ENCODE measurements at places on chromosomes 7 and 10. TPM values are rescaled to one million over a fixed set of nuclear protein-coding genes. Genes with fewer than 3 reads are reported as not detected.
A peak's percentile ranks its signal among the peaks of the same experiment; 100 is the strongest.

FEZF1 gene
- total RNA-seq = not detected

HOXA11 gene
- not detected for total RNA-seq

HUS1 gene
- 74.2 TPM for total RNA-seq

AKR1C4 gene
- total RNA-seq = not detected

INSIG1 gene
- 53.0 TPM for total RNA-seq

ADIRF gene
- total RNA-seq = not detected

- H3K27ac ChIP-seq = no peak overlapping the region
- peaks cover 5% of the 10 kb centered on the region for H3K36me3 ChIP-seq
- H3K4me1 ChIP-seq = peaks cover 25% of the 10 kb centered on the region
- H3K27me3 ChIP-seq = no peaks in the 10 kb centered on the region
- H3K4me3 ChIP-seq = no peak overlapping the region
Observed at GRCh38 chr7:139673230-139673629, 104.6 kb downstream of the HIPK2 start.

DNA sequence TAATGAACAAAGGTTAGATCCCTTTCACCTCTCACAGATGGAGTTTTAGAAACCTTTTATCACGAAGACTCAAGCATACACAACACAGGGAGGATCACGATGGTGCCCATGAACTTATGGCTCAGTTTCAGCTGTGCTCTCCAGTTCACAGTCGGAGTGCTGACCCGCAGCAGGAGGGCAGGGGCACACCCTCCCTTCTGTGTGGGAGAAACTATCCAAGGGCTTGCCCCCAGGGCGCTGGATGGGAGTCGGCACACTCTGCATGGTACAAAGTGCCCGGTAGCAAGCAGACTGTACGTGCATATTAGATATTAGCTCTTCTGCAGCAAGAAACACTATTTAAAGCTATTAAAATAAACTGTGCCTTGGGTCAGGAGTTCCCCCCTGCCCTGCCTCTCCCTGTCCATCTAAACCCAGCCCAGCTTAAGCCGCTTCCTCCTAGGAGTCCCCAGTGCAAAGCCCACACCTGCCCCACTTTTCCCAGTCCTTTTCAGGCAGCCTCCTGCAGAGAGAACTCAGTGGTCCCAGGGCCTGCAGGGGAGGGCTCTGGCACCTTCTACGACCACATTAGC lies 76.5 kb downstream of the CHST15 start:
- H3K4me3 ChIP-seq = no peak overlapping the region
- no peak overlapping the region for H3K27ac ChIP-seq
- no peaks in the 10 kb centered on the region for H3K36me3 ChIP-seq
- no peaks in the 10 kb centered on the region for H3K4me1 ChIP-seq
- no peaks in the 10 kb centered on the region for H3K27me3 ChIP-seq

DNA sequence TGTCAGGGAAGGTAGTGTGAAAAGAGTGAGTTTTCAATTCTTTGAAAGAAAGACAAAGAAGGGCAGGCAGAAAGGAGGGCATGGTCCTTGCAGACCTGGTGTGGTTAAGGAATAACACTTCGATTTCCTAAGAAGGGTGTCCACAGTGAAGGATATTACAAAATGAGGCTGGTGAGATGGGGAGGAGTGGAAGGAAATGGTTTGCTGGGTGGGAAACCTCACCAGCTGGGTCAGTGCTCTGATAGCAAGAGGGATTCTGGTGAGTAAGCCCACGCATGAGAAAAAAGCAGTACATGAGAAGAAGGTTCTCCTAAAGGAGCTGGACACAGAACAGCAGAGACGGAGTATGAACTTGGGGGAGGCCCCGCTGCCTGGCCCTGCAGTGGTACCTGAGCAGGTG lies 230.6 kb upstream of the PLXNA4 start:
- no peaks in the 10 kb centered on the region for H3K4me1 ChIP-seq
- no peaks in the 10 kb centered on the region for H3K27me3 ChIP-seq
- no peak overlapping the region for H3K4me3 ChIP-seq
- peaks cover 7% of the 10 kb centered on the region for H3K36me3 ChIP-seq
- no peak for DNase-seq

GRCh38 chr7:138328215-138328614 lies 131.8 kb upstream of the TRIM24 start:
- H3K36me3 ChIP-seq = no peaks in the 10 kb centered on the region
- H3K4me1 ChIP-seq = no peaks in the 10 kb centered on the region
- DNase-seq = no peak
- no peak overlapping the region for H3K4me3 ChIP-seq

DNA sequence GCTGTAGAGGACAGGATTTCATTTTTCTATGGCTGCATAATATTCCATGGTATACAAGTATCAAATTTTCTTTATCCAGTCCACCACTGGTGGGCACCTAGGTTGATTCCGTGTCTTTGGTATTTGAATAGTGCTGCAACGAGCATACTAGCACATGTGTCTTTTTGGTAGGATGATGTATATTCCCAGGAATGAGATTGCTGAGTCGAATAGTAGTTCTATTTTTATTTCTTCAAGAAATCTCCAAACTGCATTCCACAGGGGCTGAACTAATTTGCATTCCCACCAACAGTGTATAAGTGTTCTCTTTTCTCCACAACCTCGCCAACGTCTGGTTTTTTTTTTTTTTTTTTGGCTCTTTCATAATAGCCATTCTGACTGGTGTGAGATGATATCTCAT lies 550.0 kb downstream of the REEP3 start:
- no peak for DNase-seq
- no peaks in the 10 kb centered on the region for H3K36me3 ChIP-seq
- H3K4me1 ChIP-seq = no peaks in the 10 kb centered on the region
- H3K27me3 ChIP-seq = no peaks in the 10 kb centered on the region
- H3K4me3 ChIP-seq = no peak overlapping the region

GRCh38 chr10:105950410-105950809 lies 1214.1 kb downstream of the SORCS1 start:
- peaks cover 2% of the 10 kb centered on the region for H3K4me1 ChIP-seq
- H3K27ac ChIP-seq = no peak overlapping the region
- H3K4me3 ChIP-seq = no peak overlapping the region

GRCh38 chr10:17768957-17769356 lies 17.0 kb downstream of the TMEM236 start:
- no peaks in the 10 kb centered on the region for H3K27me3 ChIP-seq
- no peaks in the 10 kb centered on the region for H3K36me3 ChIP-seq

DNA sequence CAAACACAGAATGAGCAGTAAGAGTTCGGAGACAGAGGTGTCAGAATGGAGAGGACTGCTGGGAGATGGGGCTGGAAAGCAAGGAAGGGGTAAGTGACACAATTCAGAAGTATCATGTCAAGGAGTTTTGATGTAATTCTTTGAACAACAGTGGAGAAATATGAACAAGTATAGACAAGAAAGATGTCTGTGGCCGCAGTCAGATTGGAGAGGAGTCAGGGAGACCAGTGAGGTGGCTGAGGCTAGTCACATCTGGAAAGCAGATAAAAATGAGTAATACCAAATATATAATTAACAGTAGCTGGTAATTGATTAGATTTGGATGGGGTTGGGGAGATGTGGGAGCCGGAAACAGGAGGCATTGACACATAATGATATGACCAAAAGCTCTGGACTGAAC lies 540.9 kb downstream of the SUGCT start:
- no peaks in the 10 kb centered on the region for H3K27me3 ChIP-seq
- DNase-seq = no peak
- H3K4me3 ChIP-seq = no peak overlapping the region
- H3K27ac ChIP-seq = no peak overlapping the region
- peaks cover 3% of the 10 kb centered on the region for H3K4me1 ChIP-seq

DNA sequence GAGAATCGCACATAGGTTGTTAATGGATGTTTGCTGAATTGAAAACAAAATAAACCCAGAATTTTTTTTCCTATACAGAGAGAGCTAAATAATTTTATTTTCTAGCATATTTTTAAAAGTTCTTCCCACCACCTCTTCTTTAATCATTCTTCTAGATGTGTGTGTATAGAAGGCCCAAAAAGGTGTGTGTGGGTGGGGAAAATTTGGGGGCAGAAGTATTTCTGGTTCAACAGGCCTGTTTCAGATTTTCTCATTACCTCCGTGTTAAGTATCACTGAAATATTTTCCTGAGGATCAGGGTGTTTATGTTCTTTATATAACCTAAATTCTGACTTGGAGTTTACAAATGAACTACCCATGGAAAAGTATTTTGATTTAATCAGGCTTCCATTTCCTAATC lies 144.2 kb upstream of the ZNF804B start:
- no peak for DNase-seq
- H3K4me3 ChIP-seq = no peak overlapping the region
- H3K36me3 ChIP-seq = no peaks in the 10 kb centered on the region
- no peak overlapping the region for H3K27ac ChIP-seq
- no peaks in the 10 kb centered on the region for H3K27me3 ChIP-seq

DNA sequence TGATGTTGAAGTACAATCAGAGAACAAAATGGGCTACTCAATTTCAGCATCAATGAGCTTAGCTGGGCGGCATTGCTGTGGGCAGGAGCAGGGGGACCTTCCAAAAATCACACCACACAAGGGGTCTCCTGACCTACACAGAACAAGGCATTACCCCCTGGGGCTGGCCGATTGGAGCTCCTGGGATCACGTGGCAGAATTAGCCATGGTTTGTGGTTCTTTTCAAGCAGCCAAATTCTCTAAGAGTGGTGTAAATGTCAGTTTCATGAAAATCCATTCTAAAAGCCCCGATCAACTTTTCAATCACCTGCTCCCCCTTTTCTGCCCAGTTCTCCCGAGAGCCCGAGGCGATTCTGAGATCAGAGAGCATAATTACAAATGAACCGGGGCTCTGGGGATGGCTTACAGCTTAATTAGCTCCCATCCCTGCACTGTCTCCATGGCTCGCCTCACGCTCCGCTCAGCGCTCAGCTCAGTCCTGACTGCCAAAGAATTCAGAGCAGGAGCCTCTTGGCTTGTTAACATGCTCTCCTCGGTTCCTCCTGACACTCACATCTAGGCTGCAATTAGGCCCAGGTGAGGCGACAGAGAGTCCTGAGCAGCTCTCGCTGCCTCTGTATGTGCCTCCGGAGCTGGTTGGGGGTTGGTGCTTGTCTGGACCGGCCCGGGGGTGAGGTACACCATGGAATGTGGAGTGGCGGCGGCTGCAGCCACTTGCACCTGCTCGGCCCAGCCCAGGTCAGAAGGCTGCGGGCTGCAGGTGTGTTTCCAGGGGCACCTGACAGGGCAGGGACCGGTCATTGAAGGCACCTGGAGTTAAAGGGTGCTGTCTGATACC lies 111.8 kb downstream of the WDR11 start:
- H3K4me3 ChIP-seq = no peak overlapping the region
- H3K27me3 ChIP-seq = peaks cover 26% of the 10 kb centered on the region
- DNase-seq = no peak
- H3K36me3 ChIP-seq = no peaks in the 10 kb centered on the region
- H3K4me1 ChIP-seq = no peaks in the 10 kb centered on the region
- no peak overlapping the region for H3K27ac ChIP-seq

GRCh38 chr7:142808802-142809583 lies 38.2 kb downstream of the PRSS2 start:
- peak; percentile 95 for DNase-seq
- no peaks in the 10 kb centered on the region for H3K27me3 ChIP-seq
- peak overlapping the region; percentile 99 for H3K27ac ChIP-seq
- peaks cover 63% of the 10 kb centered on the region for H3K4me1 ChIP-seq
- H3K36me3 ChIP-seq = no peaks in the 10 kb centered on the region

DNA sequence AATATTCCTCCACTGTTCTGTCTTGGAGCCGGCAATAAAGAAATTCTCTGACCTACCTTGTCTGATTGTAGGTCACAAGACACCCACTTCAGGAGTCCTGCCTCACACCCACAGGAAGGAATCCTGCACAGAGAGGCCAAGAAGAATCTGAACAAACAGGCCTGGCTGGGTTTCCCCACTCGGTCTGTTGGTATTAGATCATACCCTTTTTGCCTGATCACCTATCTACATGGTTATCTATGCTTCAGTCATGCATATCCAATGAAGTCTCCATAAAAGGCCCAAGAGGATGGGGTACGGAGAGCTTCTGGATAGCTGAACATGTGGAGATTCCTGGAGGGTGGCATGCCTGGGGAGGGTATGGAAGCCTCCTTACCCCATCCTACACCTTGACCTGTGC lies 12.3 kb downstream of the OGDH start:
- DNase-seq = no peak
- no peak overlapping the region for H3K4me3 ChIP-seq
- peak overlapping the region; percentile 20 for H3K27ac ChIP-seq
- H3K36me3 ChIP-seq = peaks cover 22% of the 10 kb centered on the region

DNA sequence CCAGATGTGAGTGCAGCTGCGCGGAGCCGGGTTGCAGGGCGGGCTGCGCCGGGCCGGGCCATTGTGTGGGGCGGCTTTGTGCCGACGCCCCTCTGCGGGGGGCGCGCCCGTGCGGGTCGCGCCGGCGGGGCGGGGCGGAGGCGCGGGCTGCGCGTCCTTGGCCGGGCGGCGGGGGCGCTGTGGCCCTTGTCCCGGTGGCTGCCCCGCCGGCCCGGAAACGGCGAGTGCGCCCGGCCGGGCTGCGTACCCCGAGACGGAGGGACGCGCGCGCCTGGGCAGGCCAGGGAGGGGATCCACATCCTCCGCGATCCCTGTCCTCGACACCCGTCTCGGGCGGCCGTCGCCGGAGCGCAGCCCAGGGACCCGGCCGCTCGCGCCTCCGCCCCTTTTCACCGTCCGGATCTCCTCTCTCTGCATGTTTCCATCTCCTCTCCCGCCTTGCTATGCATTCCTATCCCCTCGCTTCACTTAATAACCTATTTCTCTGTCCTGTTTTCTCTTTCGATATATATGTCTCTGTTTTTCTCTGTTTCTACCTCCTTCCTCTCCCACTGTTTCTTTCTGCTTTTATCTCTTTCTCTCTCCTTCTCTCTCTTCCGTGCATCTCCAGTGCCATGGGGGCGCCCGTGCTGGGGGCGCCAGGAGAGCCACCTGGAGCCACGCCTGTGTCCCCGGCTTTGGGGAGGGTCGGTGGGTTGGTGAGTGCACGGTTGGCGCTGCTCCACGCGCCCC lies 765 bp downstream of the PFKFB3 start:
- DNase-seq = peak; percentile 46
- peak overlapping the region; percentile 73 for H3K27ac ChIP-seq
- peaks cover 32% of the 10 kb centered on the region for H3K4me1 ChIP-seq
- peak overlapping the region; percentile 86 for H3K4me3 ChIP-seq
- H3K27me3 ChIP-seq = no peaks in the 10 kb centered on the region
- no peaks in the 10 kb centered on the region for H3K36me3 ChIP-seq

DNA sequence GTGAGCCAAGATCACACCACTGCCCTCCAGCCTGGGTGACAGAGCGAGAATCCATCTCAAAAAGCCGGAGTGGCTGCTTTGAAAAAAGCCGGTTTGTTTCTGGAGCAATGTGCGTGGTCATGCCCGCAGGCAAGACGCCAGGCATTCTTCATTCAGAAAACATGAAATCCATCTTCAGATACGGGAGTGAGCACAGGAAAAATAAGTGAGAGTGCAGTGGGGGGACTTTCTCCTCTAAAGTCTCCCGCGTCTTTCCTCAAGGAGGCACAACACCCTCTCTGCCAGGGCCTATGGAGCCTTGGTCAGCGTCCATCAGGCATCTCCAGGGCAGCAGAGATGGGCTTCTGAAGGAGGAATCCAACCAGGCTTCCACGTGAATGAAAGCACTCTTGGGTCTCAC lies 62.3 kb upstream of the DGKI start:
- H3K4me1 ChIP-seq = no peaks in the 10 kb centered on the region
- peaks cover 13% of the 10 kb centered on the region for H3K36me3 ChIP-seq
- H3K4me3 ChIP-seq = no peak overlapping the region
- H3K27ac ChIP-seq = no peak overlapping the region

GRCh38 chr10:35986756-35987502 lies 344.8 kb upstream of the FZD8 start:
- no peak overlapping the region for H3K4me3 ChIP-seq
- H3K4me1 ChIP-seq = no peaks in the 10 kb centered on the region
- H3K27ac ChIP-seq = no peak overlapping the region
- no peaks in the 10 kb centered on the region for H3K27me3 ChIP-seq
- H3K36me3 ChIP-seq = no peaks in the 10 kb centered on the region
- DNase-seq = no peak
